ENCODE measurements at places on chromosomes 5 and 9.

DNA sequence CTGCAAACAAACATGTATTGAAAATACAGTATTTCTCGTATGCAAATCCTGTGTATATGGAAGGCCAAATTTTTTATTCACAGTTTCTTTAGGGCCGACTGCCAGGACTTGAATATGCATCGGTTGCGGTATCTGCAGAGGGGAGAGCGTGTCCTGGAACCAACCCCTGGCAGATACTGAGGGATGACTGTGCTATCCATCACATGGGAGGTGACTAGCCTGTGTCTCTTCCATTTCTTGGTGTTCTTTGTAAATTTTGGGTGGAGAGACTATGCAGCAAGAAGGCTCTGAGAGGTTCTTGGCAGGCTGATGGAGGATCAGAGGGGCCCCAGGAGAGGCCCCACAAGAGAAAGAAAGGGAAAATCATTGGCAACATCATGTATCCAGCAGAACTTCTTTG, 384.3 kb downstream of the YTHDC2 start:
- DNase-seq, result no peak

DNA sequence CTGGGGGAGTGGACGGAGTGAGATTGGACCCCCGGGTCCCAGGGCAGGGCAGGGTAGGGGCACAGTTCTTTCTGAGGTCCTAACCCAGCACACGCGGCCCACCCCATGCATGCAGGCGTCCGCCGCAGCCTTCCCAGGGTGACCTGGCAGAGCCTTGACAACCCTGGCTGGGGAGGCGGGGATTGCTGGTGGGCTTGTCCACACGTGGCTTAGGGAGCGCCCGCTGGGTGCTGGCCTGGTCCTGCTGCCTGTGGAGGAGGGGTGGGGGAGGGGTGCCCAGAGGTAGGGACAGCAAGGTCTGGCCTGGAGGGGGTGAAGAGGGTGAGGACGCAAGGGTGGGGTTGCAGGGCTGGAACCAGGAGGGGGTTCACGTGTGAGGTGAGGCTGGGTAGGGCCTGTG, 6.0 kb downstream of the RXRA start:
- no peak for DNase-seq

GRCh38 chr9:113516840-113517577, 53.5 kb downstream of the RGS3 start:
- DNase-seq, result no peak

- DNase-seq, result no peak
Observed at GRCh38 chr5:176630681-176631222, 277 bp downstream of the EIF4E1B start.

- DNase-seq, result no peak
Observed at GRCh38 chr9:125889112-125889475, 141.9 kb downstream of the PBX3 start.

Data from NCI-H510A (cell line).